Stimulated activated CD4-positive, alpha-beta T cell treated with anti-CD3 and anti-CD28 coated beads, TNF-alpha, amount 100 ng/mL, for 48 hours (primary cell): ENCODE measurements at places on chromosomes 1 and 21.

- no peak for DNase-seq
Observed at GRCh38 chr1:167186771-167187170, 33.9 kb upstream of the POU2F1 start.

DNA sequence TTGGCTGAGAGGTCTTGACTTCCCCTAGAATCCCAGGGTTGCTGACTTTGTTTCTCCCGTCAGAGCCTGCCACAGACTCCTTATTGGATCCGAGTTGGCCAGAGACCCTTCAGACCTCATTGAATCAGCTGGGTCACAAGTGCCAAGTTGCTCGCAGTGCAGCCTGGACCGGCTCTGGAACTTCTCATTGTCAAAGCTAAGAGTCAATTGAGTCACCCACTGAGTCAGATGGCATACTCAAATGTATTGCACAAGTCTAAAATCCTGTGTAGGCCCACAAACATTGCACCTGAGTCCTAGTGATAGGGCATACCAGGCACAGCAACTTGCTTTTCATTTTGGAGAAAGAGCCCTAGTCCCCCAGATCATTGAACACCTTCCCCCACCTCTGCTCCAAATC is 20.4 kb upstream of the SCAF4 start:
- no peak for DNase-seq

DNA sequence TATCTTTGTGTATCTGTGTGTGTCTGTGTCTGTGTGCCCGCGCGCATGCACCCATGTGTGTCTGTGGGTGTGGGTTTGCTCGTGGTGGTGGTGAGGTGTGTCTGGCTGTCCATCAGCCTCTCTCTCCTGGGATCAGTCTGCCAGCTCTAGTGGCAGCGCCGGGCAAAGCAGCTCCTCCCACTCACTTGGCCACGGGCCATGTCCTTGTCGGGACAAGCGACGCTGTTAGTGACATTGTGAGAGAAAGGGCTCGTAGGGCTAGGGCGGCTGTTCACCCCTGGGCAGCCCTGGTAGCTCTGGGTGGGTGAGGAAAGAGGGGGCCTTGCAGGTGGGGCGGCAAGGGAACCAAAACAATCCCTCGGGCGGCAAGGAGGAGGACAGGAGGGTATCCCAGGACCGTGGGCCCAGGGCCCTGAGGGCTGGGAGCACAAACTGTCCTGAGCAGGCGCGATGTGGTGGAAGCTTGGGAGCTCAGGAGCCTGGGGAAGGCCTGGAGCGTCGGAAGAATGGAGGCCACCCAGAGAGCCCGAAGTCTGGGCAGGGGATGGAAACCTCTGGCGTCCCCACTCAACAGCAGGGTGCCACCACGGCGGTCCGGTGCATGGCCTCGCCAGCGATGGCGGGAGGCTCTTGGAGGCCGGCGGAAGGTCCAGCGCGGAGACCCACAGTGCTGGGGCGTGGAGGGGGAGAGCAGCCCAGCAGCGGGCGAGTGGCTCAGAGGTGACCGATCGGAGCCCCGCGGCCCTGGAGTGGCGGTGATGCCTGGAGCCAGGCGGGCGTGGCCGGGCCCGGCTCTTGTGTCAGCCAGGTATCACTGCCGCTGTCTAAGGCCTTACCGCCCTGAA is 140.5 kb downstream of the LIPI start:
- no peak for DNase-seq

GRCh38 chr1:52814465-52814864 is 28.1 kb upstream of the ZYG11A start:
- DNase-seq = no peak

- no peak for DNase-seq
Observed at GRCh38 chr1:17350928-17351446, 21.0 kb upstream of the PADI6 start.
